CD8-positive, alpha-beta T cell (primary cell): ENCODE measurements at places on chromosomes 16 and 17.

GRCh38 chr17:3982113-3982512 is 17.9 kb upstream of the ATP2A3 start:
- no peak for DNase-seq

GRCh38 chr17:45845376-45846185 is 900 bp downstream of the SPPL2C start:
- DNase-seq: no peak

DNA sequence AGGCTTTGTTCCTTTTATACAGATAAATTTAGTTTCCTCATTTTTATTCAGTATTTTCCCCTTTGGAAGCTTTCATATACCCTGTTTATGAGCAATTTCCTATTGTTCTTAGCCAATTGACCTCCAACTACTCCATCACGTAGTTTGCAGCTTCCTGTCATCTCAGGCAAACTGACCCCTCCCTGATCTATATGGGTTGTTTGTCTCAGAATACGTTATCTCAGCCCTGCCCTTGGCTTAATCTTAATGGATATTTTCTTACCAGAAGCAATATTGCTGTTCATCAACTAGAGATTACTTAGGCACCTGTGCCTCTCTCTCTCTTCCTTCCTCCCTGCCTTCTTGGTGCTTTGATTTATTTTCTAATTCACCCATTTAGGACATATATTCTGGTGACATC is 81.2 kb downstream of the ZNF18 start:
- no peak for DNase-seq

- DNase-seq: peak; percentile 41
Observed at GRCh38 chr16:11140098-11140375, 116.0 kb downstream of the SOCS1 start.
